ENCODE measurements at places on chromosomes 7 and 10. TPM values are rescaled to one million over a fixed set of nuclear protein-coding genes. Genes with fewer than 3 reads are reported as not detected.

GRCh38 chr10:31599626-31600504 lies 280.8 kb downstream of the ZEB1 start:
- H3K36me3 ChIP-seq = no peaks in the 10 kb centered on the region
- no peak overlapping the region for H3K27ac ChIP-seq
- peaks cover 3% of the 10 kb centered on the region for H3K4me1 ChIP-seq
- peaks cover 10% of the 10 kb centered on the region for H3K27me3 ChIP-seq
- no peak for DNase-seq

GRCh38 chr10:127198721-127199120 lies 2.3 kb upstream of the INSYN2A start:
- H3K36me3 ChIP-seq = no peaks in the 10 kb centered on the region
- no peak overlapping the region for H3K27ac ChIP-seq
- no peak overlapping the region for H3K4me3 ChIP-seq
- peaks cover 29% of the 10 kb centered on the region for H3K27me3 ChIP-seq
- peaks cover 4% of the 10 kb centered on the region for H3K4me1 ChIP-seq

GRCh38 chr7:13067036-13067435 lies 379.6 kb downstream of the ARL4A start:
- no peaks in the 10 kb centered on the region for H3K27me3 ChIP-seq
- peaks cover 8% of the 10 kb centered on the region for H3K4me1 ChIP-seq

GRCh38 chr10:42988517-42989395 lies 88.1 kb upstream of the RET start:
- H3K27me3 ChIP-seq = no peaks in the 10 kb centered on the region
- no peak overlapping the region for H3K4me3 ChIP-seq
- H3K27ac ChIP-seq = no peak overlapping the region
- H3K4me1 ChIP-seq = no peaks in the 10 kb centered on the region
- DNase-seq = no peak

Gene ADO
- polyA plus RNA-seq = 21.1 TPM

DNA sequence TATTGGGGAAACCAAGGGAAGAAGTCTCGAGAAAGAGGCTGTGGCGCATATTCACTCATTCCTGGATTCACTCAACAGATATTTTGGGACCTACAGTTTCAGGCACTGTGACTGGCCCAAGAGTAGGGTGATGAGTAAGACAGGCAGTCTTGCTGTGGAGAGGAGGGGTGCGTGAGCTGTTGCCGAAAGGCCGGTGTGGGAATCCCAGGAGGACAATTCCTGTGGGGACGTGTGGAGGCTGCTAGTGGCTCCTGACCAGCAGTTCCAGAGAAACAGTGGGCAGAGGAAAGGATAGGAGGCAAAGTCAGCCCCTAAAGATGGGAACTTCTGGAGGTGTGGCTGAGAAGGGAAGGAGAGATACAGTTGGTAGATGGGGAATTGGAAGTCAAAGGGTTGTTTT lies 59.3 kb upstream of the GRB10 start:
- no peaks in the 10 kb centered on the region for H3K36me3 ChIP-seq
- H3K4me3 ChIP-seq = no peak overlapping the region
- H3K4me1 ChIP-seq = no peaks in the 10 kb centered on the region
- no peaks in the 10 kb centered on the region for H3K27me3 ChIP-seq
- DNase-seq = no peak

GRCh38 chr7:22339725-22340390 lies 17.1 kb downstream of the RAPGEF5 start:
- no peaks in the 10 kb centered on the region for H3K36me3 ChIP-seq
- H3K4me3 ChIP-seq = no peak overlapping the region
- H3K27me3 ChIP-seq = no peaks in the 10 kb centered on the region
- peak; percentile 29 for DNase-seq
- H3K4me1 ChIP-seq = peaks cover 8% of the 10 kb centered on the region

DNA sequence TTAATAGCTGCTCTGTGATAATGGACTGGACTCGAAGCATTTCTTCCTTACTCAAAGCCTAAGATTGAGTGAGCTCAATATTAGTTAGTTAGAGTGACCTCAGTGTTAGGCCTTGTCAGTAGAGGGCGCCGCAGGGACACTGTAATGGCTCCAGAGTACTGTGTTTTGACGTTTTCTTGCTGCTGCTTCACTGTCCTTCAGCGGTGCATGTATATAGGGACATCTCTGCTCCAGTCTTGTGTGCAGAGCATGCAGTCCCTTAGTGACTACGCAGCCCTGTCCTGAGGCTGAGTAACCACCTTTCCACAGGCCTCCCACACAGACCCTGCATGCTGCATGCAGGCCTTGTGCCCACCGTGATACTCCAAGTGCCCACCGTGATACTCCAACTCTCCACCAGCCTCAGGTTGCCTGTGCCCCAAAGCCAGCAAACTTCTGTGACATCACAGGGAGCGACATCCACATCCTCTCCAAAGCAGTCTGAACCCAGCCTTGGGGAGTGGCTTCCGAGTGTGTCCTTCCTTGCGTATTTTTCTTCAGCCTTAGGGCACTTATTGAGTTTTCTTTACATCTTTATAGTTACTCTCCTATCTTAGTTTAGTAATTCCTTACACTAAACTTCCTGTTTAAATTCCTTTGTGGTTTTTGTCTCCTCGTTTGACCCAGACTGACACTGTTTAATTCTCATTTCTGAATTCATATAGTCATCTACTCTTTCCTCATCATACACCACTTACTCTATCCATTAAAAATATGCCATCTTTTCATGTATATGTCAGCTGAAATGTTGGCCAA lies 118.2 kb downstream of the JAZF1 start:
- no peak overlapping the region for H3K27ac ChIP-seq
- no peak overlapping the region for H3K4me3 ChIP-seq
- no peaks in the 10 kb centered on the region for H3K27me3 ChIP-seq
- DNase-seq = no peak

Gene HSPA12A
- polyA plus RNA-seq = 9.2 TPM

DNA sequence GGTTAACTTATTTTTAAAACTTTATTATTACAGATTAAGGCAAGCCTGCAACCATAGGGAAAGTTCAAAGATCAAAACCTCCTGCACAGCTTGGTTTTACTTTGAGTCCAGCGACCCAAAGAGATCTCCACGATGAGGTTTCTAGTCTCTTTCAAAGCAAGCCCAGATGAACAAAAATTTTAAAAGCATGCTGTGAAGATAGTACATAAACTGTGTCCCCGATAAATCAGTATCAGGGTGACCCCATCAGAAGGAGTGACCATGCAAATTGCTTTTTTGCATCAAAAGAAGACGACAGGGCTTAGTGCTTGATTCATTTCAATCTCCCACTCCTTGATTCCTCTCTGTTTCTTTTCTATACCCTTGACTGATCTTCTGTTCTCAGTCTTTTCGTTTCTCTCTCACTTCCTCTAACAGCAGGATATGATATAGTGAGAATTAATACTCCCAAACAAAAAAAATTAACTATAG lies 16.0 kb upstream of the DNTT start:
- H3K36me3 ChIP-seq = no peaks in the 10 kb centered on the region
- H3K4me1 ChIP-seq = peaks cover 28% of the 10 kb centered on the region
- no peaks in the 10 kb centered on the region for H3K27me3 ChIP-seq
- peak overlapping the region; percentile 19 for H3K4me3 ChIP-seq
- H3K27ac ChIP-seq = peak overlapping the region; percentile 97

DNA sequence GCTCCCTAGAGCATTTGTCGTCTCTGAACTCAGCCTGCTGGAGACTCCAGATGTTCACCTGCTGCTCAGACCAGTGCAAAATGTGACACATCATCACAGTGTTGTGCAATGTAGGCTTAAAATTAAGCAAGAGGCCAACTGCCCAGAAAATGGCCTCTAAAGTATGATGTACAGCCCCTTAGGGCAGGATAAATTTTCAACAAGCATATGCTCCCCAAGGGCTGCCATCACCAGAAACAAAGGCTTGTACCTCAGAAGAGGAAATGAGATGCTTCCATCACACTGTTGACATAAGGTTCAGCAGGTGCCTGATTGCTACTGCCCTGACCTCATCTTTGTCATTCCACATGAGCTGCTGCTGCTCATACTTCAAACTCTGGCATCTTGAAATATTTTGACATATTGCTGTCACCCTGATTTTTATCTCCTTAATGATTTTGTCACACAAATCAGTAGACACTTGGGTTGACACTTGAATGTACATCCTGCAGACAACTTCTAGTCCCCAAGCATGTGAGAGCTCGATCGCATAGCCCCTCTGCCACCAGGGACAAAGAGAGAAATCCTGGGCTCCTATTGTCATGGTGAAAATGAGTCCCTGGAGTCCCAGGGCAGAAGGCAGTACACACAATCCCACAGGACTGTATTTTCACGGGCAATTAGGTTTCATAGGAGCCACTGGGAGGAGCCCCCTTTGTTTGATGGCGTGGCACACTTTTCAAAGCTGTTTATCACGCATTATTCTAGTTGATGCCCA lies 219.7 kb upstream of the STK17A start:
- peaks cover under 1% of the 10 kb centered on the region for H3K27me3 ChIP-seq
- DNase-seq = no peak
- no peaks in the 10 kb centered on the region for H3K36me3 ChIP-seq
- no peak overlapping the region for H3K4me3 ChIP-seq
- H3K27ac ChIP-seq = no peak overlapping the region
- no peaks in the 10 kb centered on the region for H3K4me1 ChIP-seq

- DNase-seq = no peak
- no peaks in the 10 kb centered on the region for H3K36me3 ChIP-seq
- H3K4me1 ChIP-seq = peaks cover 5% of the 10 kb centered on the region
- H3K27me3 ChIP-seq = peaks cover 29% of the 10 kb centered on the region
- H3K27ac ChIP-seq = no peak overlapping the region
These were observed 4.3 kb downstream of the DYNC1I1 start for GRCh38 chr7:95776561-95777185.

- DNase-seq = peak; percentile 54
- no peaks in the 10 kb centered on the region for H3K27me3 ChIP-seq
- peaks cover 42% of the 10 kb centered on the region for H3K36me3 ChIP-seq
- peaks cover 20% of the 10 kb centered on the region for H3K4me1 ChIP-seq
- no peak overlapping the region for H3K4me3 ChIP-seq
These were observed 70.1 kb downstream of the TNS3 start for GRCh38 chr7:47511699-47512370.

DNA sequence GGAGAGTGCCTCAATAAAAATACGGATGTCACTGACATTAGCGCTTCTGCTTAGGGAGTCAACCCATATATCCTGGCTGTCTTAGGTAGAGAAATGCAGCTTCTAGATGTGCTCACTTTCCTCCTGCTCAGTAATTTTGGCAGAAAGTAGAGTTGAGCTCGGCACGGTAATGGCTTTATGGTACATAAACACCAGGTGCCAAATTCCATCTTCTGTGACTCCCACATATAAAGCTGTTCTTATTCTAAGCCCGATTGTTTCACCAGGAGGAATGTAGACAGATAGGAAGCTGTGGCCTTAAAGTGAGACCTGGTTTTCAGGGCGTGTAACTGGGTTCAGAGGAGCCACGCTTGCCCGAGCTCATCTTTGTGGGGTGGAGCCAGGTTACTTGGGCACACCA lies 143.7 kb downstream of the CREB5 start:
- H3K27me3 ChIP-seq = peaks cover 22% of the 10 kb centered on the region
- H3K4me3 ChIP-seq = no peak overlapping the region
- DNase-seq = no peak
- no peak overlapping the region for H3K27ac ChIP-seq
- no peaks in the 10 kb centered on the region for H3K36me3 ChIP-seq

DNA sequence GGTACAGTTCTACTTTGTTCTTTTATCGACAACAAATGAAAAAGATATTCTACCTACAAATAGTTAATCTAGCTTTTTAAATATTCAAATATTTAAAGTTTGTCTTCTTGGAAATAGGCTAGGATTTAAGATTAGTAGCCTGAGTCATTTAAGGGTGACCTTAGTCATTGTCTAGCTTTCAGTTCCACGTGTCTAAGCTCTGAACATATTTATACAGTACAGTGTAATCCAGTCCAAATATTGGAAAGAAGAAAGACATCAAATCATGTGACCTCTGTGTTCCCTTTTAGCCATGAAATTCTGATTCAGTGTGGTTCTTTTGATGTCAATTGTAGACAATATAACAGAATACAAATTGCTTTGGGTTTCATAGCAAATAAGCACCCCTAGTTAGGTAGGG lies 121.1 kb downstream of the MALRD1 start:
- no peak for DNase-seq
- H3K4me1 ChIP-seq = no peaks in the 10 kb centered on the region
- no peak overlapping the region for H3K4me3 ChIP-seq
- H3K27me3 ChIP-seq = no peaks in the 10 kb centered on the region

DNA sequence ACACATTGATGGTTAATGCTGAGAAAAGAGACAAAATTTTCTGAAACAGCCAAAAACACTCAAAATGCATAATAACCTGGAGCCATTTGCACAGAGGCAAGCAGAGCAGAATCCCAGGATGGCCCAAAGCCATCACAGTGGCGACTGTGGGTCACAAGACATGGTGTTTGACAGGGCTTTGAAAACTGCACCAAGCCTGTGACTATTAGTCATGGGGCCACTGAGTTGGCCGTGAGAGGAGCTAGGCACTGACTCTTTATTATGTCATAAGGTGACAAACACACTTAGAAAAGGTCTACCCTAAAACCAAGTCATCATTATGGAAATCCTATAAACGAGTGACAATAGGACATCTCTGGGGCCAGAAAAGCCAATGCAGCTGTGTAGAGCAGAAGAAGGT lies 23.9 kb downstream of the DRGX start:
- H3K4me1 ChIP-seq = no peaks in the 10 kb centered on the region
- DNase-seq = no peak
- no peaks in the 10 kb centered on the region for H3K36me3 ChIP-seq
- H3K27ac ChIP-seq = no peak overlapping the region
- no peak overlapping the region for H3K4me3 ChIP-seq
- H3K27me3 ChIP-seq = peaks cover 5% of the 10 kb centered on the region

Gene EVX1
- not detected for polyA plus RNA-seq

DNA sequence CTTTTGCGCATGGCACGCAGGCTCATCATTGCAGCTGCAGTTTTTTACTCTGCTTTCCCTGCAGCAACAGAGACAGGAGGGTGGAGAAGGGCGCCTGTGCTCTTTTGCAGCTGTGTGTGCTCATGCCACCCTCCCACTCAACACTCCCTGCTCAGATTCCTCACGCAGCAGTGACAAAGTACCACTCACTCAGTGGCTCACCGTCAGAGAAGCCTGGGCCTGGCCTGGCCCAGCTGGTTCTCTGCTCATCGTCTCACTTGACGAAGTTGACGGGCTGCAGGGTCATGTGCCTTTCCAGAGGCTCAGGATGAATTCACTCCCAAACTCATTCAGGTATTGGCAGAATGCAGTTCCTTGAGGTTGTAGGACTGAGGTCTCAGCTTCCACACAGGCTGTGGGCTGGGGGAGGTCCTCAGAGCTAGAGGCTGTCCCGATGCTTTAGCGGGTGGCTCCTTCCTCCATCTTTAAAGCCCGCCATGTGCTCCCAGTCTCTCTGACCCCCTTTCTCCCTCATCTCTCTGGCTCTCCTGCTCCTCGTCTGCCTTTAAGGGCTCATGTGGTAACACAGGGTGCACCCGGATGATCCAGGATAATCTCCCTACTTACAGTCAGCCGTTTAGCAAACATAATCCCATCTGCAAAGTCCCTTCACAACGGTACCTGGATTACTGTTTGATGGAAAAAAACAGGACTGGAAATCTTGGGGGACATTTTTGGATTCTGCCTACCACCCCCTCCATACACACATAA lies 25.8 kb downstream of the PTPRE start:
- H3K27ac ChIP-seq = no peak overlapping the region
- no peaks in the 10 kb centered on the region for H3K27me3 ChIP-seq
- DNase-seq = no peak
- no peak overlapping the region for H3K4me3 ChIP-seq
- H3K4me1 ChIP-seq = no peaks in the 10 kb centered on the region

Measured in large intestine (tissue), 12 donors.